ENCODE measurements at places on chromosomes 3 and 15.

DNA sequence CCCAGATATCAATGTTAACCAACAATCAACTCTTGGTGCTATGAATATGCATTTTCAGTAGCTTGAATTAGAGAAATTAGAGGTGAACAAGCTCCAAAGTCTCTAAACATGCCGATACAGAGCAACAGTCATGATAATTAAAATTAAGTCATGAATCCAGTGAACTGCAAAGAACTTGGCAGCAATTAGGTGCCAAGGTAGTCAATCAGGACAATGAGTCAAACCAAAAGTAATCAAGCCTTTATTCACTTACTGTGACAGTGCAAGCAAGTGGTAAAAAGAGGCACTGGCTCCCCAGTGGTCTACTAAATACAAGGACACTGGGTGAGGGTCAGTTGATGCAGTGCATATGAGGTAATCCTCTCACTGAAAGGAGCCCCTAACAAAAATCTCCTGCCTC lies 1.8 kb downstream of the ZNF770 start:
- no peak for DNase-seq

DNA sequence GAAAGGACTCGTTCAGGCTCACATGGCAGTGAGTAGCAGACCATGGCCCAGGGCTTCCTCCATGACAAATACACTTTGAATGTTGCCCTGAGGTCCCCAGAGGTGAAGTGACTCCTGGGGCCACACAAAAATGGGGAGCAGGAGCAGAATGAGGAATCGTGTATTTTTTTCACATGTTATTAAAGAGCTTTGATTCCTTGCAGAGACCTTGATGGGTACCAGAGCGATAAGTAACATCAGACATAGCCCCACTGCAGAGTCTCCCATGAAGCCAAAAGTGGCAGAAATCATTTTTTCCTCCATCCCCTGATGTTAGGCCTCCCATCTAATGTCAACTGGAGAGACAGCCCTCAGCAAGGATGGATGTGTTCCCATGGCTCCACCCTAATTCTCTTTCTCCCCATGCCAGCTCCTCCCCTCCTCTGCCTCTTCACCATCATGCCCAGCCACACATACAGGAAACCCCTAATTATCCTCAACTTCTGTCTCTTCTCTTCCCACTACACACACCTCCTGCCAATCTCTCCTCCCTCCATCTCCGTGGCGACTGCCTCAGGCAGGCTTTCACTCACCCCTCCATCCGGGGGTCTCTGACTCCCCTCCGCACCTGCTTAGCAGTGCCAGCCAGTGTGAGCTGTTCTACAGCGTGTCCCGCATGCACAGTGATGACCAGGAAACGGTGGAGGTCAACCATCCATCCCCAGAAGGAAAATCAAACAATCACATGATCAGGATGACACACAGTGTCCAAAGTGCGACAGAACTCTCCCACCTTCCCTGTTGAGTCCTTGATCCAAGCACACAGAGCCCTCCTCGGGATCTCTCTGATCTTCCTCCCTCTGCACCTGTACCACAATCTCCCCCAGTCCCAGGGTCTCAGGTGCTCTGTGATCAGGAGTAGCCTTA lies 7.1 kb upstream of the SSUH2 start:
- no peak for DNase-seq

GRCh38 chr15:100998630-100999029 lies 79.5 kb downstream of the LRRK1 start:
- no peak for DNase-seq

- DNase-seq = no peak
These were observed 95.5 kb upstream of the NPHP3 start for GRCh38 chr3:132817646-132818177.

GRCh38 chr3:13932578-13933295 lies 52.9 kb upstream of the WNT7A start:
- no peak for DNase-seq

GRCh38 chr3:127690823-127691452 lies 18.2 kb downstream of the ABTB1 start:
- no peak for DNase-seq

DNA sequence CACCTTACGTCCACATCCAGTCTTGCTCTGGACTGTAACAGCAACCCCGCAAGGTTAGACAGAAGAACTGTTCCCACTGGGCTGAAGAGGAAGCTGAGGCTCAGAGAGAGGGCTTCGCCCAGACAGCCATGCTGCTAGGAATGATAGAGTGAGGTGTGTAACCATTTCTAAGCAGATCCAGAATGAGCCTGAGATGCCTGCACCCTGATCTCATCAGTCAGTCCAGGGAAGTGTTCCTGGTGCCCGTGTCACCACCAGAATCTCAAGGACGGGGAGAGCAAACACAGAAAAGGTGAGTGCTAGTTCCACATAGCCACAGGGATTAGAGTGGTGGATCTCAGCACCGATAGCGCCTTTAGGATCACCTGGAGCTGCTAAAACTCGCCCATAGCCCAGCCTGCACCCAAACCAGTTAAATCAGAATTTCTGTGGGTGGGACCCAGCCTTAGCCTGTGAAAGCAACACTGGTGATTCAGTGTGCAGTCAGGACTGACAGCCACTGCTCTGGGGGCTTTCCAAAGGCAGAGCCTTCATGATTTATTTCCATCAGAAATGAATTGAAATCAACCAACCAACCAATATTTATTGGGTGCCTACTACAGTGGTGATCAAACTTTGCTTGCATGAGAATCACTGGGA lies 12.3 kb downstream of the ISLR start:
- no peak for DNase-seq

GRCh38 chr3:16595778-16596177 lies 9.4 kb downstream of the DAZL start:
- no peak for DNase-seq

GRCh38 chr15:71511796-71512681 lies 298.3 kb upstream of the NR2E3 start:
- no peak for DNase-seq

DNA sequence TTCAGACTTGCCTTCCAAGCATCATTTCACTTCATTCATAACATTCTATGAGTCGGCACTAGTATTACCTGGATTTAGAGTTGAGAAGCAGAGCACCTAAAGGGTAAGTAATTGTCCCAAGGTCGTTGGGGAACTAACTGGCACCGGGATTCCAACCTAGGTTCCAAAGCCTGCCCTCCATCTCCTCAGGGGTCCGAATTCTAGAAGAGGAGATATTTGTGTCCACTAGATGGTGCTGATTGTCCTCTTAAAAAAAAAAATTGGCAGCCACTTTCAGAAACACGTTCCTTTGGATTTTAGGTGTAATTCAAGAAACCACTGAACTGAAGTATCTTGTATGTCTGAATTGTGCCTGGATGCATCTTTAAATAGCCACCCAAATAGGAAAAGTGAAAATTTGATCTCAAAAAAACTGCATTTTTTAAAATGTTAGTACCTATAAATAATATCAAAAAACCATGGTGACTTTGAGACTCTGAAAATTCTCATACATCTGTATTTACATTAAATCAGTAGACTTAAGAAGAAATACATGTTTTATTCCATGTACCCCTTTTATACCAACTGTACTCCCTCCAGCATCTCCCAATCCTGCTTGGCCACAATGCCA lies 3.9 kb upstream of the FSIP1 start:
- DNase-seq = peak; percentile 52

DNA sequence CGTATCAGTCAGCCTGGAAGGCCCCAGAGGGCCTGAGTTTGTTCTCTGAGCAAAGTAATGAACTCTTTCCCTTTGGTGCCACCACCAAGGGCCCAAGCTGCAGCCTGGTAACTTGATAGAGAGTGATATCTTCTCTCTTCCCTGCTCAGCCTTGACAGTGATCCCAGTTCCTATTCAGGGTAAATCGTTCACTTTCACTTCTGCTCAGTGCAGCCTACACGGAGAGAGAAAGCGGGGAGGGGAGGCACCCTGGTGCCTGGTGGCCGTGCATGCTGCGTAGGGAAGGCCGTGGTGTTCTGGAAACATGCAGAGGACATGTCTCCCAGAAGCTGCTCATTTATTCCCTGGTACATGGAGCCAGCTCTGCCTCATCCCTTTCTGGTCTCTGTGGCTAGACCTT lies 54.9 kb downstream of the KIF9 start:
- DNase-seq = no peak

DNA sequence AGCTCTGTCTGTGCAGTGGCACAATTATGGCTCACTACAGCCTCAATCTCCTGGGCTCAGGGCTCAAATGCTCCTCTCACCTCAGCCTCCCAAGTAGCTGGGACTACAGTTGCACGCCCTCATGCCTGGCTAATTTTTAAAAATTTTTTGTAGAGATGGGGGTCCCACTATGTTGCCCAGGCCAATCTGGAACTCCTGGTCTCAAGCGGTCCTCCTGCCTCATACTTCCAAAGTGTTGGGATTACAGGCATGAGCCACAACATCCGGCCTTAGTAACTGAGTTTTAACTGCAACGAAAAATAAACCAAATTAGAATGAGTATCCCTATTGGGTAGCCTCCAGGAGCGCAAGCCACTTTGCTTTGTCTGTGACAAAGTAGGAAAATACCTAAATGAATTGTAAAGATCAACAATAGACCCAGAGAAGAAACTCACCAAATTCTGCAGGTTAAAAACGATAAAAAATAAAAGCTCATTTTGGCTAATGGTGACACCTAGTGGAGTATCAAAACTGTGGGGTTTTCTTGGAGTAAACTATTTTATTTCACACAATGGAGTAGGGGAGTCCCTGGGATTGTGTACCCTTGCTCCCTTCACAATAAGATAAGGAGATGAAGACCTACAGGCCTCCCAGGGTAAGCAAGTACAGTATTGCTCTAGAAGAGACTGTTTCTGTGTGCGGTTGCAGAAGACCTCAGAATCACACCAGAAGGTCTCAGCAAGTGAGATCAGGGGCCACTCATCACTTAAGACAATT lies 21.0 kb upstream of the CA12 start:
- no peak for DNase-seq

- DNase-seq = no peak
These were observed 161.8 kb downstream of the SNRK start for GRCh38 chr3:43448098-43448497.

GRCh38 chr3:18501679-18502343 lies 76.7 kb upstream of the SATB1 start:
- DNase-seq = no peak

DNA sequence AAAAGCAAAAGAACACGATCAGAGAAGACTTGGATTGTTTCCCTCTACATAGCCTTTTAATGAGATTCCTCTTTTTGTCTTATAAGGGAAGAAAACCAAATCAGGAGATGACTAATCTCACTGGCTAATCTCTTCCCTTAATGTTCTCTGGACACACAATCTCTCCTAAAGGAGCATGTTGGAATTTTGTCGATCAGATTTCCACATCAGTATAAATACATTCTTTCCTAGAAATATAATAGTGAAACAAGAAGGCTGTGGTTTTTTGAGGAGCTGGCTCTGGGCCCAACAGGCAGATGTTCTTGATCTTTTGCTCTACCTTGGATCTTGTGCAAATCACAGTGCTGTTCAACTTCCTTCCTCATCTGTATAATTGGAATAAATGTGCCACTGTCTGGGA lies 94.0 kb downstream of the GTPBP8 start:
- DNase-seq = no peak

GRCh38 chr3:132209855-132210254 lies 107.4 kb upstream of the ACP3 start:
- no peak for DNase-seq

DNA sequence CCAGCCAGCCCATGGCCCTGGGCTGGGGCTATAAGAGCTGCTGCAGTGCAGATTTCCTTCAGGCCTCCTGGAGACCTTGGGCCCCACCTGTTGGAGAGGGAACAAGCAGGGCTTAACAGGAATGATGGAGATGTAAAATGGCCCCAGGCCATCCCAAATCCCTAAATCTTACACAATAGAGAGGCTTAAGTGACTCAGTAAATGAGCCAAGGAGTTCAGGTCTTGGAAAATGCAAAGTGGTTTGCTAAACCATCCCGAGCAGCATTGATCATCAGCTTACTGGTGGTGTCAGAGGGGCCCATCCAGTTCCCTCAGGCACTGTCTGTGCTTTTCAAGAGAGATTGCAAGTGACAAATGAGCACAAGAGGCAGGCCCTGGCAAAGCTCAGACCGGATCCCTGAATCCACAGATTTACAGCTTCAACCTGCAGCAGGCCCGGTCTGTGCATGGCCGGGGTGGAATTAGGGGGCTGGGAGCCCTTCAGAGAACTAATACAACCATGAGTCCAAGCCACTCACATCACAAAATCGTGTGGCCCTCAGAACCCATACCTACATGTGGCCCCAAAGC lies 325.4 kb downstream of the UACA start:
- no peak for DNase-seq

- no peak for DNase-seq
These were observed 381.6 kb downstream of the EPHA3 start for GRCh38 chr3:89488800-89489580.

DNA sequence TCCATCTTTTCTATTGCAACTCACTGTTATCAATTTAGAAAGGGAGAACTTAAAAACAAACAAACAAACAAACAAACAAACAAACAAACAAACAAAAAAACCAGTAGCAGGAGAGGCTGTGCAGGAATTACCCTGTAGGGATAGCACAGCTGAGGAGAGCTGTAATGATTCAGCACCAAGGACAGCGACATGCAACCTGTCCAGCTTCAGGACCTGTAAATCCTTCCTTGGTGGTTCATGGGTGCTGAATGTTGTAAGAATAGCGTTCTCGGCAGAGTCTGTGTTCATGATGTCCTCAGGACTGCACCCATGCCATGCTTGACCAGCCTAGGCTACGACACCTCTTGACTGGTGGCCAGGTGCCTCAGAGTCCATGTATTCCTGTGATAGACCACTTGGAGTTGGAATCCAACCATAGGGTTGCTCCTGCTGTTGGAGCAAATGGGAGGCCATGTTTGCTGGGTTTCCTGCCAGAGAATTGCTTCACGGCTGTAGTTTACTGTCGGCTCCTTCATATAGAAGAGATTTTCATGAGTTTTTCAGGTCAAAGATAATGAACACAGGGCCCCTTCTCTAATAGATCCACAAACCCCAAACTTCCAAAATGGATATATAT lies 65.9 kb downstream of the CACNA2D3 start:
- peak; percentile 13 for DNase-seq

DNA sequence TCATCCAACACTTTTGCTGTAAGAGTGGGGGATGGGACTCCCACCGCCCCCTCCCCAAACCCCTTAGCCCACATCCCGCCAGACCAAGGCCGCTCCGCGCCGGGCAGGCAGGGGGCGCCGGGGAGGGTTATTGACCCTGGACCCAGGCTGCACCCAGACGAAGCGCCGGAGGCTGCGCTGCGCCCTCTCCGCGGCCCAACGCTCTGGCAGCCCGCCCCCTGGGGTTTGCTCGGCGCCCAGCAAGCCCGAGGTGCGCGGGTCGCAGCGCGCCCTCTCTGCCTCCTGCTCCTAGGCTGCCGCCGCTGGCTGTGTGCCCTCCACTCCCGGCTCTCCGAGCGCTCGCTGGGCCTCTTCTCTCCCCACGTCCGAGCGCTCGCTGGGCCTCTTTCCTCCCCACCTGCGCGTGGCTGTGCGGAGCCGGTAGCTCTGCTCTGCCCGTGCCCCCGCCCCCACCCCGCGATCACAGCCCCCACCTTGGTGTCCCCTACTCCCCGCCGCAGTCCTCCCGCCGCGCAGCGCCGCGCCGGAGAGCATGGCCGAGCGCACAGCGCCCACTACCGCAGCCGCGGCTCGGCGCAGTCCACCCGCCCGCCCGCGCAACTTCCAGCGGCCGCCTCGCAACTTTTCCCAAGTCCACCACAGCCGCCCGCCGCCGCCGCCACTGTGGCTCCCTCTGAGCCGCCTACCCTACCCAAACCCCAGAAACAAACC lies 1.2 kb downstream of the MECOM start:
- DNase-seq = peak; percentile 30

Measured in amniotic stem cell (primary cell).